ENCODE measurements at places on chromosomes 1 and 21. TPM values are rescaled to one million over a fixed set of nuclear protein-coding genes. Genes with fewer than 3 reads are reported as not detected.

- DNase-seq = no peak
Measured at GRCh38 chr1:231421546-231421970, 529 bp downstream of the EGLN1 start.

GRCh38 chr1:83961571-83962295, 37.2 kb downstream of the TTLL7 start:
- DNase-seq = no peak

- DNase-seq = no peak
Measured at GRCh38 chr1:239657291-239657690, 270.9 kb downstream of the CHRM3 start.

DNA sequence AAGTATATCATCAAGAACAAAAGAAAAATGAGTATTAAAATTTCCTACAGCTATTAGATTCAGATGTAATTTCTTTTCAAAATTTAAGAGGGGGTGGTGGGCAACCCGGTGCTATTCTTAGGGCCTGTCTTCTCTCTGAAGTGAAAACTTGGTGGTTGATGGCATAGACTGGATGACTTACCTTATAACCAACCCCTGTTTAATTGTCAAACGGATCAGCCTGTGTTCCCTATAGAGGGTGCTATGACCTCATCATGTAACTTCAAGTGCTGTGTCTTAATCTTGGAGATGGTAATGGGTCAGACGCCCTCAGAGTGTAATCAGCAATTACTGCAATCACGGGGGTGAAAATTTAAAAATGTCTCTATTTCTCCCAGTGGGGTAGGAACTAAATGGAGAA, 176.2 kb downstream of the PCP4 start:
- DNase-seq = no peak

DNA sequence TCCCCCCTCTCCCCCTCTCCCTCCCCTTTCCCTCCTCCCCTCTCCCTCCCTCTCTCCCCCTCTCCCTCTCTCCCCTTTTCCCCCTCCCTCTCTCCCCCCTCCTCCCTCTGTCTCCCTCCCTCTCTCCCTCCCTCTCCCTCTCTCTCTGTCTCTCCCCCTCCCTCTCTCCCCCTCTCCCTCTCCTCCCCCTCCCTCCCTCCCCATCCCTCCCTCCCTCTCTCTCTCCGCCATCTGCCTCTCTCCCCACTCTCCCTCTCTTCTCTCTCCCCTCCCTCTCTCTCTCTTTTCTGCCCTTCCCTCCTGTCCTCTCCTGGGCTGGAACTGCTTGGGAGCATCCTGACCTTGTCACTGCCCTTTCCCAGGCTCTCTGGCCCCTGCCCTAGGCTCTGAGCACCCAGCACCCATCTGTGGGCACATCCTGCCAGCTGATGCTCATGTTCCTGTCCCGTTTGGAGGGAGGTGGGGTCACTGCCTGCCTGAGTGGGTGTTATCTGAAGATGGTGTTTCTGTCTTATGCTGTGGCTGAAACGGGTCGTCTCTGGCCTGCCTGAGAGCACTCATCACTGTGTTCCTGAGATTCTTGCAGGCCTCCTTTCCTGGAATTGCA, 10.8 kb downstream of the FTCD start:
- DNase-seq = no peak

DNA sequence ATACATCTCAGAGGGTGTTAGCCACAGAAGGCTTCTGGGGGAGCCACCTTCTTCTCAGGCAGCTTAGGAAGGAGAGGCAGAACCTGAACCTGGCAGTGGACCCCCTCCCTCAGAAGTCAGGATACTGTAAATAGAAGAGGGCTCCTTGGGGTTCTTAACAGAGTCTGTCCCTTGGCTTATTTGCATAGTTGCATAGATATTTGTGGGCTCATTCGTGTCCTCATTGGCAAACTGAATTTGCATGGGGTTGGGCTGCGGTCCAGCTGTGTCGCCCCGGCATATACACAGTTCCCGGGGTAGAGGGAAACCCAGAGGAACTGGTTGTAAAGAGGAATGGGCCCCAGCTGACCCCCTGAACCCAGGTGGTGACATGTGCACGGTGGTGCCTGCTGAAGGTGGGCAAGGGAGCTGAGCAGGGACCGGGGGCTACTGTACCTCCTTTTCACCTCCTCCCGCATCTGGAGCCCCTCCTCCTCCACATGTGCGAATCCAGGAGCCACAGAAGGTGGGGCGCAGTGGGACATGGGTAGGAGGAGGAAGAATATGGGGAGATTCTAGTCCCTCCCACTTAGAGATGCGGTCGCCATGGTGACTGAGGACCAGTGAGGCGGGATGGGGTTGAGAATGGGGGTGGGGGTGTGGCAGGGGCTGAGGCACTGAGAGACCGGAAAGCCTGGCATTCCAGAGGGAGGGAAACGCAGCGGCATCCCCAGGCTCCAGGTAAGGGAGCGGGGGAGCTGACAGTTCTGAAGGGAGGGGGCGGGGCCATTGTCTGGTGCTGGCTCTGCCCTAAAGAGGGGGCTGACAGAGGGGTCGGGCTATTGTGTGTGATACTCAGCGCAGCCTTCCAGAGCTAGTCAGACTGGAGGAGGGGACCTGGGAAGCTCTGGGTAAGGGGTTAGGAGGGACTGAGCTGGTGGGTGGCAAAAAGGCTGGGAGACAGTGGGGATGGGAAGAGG, 3.7 kb upstream of the SEMA4A start:
- DNase-seq = no peak

PSEN2 gene
- 22.1 TPM for total RNA-seq

ZNF648 gene
- not detected for total RNA-seq

GRCh38 chr1:26900001-26900814, at the start of gene GPATCH3:
GPATCH3 (minus strand) TSS chr1:26900467; CDS start chr1:26900442, 25 bp downstream.
- DNase-seq = no peak

OR2T29 gene
- total RNA-seq = not detected

NMNAT2 gene
- total RNA-seq = 1.7 TPM

- peak; percentile 81 for DNase-seq
Measured at GRCh38 chr1:199242601-199243000, 603.8 kb downstream of the PTPRC start.

DNA sequence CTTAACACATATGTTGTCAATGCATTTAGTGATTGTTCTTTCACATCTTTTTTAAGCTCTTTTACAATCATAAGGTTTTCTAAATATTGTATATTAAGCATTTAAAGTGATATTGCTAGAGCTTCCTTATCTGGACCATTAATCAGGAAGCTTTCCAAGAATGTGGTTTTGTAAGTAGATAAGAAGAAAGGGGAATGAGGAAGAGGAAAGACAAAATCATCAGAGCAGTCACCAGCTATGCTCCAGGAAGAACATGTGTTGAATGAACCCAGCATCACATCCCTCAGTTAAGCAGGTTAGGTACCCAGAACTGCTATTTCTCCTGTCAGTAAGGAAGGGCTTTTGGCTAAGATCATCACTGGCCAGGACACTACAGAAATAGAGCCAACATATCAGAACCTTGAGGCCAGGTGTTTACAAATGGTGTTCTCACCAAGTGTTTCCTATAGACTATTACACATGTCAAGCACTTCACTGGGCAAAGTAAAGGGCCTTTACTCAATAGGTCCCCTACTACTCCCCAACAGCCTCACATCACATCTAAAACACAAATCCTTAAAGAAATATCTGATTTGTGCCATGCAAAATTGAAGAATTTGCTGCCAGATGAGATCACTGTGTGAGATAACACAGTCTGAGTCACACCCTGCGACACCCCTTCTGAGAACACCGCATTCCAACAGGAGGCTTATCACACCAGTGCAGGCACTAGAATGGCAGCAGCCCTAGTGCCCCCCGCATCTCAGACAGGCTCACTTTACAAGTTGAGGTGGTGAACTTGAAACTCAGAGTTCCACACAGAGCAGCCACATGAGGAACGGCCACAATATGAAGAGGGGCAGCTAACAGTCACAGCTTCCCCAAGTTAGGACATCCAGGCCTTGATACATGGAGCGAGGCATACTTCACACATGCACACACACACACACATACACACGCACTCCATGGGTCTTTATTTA, 1.8 kb upstream of the SPRR2A start:
- DNase-seq = no peak

LEFTY2 gene
- 2.7 TPM for total RNA-seq

LAMTOR2 gene
- total RNA-seq = 73.9 TPM

GRCh38 chr1:41981796-41982195, 63.1 kb upstream of the HIVEP3 start:
- peak; percentile 25 for DNase-seq

CLEC20A gene
- not detected for total RNA-seq

- DNase-seq = no peak
Measured at GRCh38 chr1:183996396-183996795, 41.1 kb downstream of the COLGALT2 start.

PEX19 gene
- 47.9 TPM for total RNA-seq

- no peak for DNase-seq
Measured at GRCh38 chr1:30708361-30708728, 15.0 kb downstream of the MATN1 start.

GRCh38 chr1:151340870-151341754, 5.9 kb downstream of the RFX5 start:
- no peak for DNase-seq

GRCh38 chr1:223421676-223422075, 28.5 kb downstream of the CCDC185 start:
- no peak for DNase-seq

C1QC gene
- total RNA-seq = 128 TPM

DNA sequence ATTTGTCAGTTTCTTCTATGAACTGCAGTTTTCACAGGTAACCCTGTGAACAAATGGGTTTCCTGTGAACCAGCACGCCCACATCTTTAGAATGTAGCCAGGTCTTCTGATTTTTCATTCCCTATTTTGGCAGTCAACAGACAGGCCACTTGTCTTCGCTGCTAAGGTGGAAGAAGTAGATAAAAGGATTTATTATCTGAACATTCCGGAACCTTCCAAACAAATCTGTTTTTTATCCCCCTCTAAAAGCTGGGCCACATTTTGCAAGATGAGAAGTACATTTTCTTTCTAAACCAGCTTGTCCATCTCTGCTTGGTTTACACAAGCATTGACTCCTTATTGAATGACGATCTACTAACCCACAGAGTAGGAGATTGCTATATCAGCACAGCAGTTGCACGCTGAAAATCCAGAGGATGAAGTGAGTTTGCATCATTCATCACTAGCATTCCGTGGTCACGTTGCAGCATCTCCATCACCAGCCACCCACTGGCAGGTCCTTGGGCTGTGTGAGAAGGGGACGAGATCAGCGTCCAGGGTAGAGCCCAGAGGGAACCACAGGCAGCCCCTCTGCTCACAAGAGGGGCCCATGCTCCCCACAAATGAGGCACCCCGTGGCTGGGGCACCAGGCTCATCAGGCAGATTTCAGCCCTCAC, 83.5 kb downstream of the TOMM20 start:
- no peak for DNase-seq

DNA sequence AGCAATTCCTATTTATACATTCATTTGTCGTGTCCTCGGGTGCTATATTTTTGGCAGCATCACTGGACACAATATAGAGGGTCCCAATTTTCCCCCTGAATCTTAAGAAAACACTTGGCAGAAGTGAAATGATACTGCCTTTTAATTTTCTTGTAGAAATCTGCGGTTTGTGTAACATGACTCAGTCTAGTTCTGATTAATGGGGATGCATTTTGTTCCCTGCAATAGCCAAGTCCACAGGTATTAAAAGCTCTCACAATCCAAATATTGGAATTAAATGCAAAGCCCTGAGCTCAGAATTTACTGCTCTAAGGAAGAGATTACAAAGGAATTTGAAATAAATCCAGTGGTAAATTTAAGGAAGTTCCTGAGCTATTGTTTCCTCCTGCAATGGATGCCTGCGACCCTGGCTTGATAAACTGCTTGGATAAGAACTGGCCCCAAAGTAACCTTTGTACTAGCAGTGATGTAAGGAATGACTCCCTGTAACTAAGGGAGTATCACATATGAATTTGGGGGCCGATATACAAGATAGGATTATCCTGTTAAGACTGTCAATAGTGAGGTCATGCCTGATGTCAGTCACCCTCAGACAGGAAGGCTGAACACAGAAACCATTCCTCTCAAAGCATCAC, 349.7 kb upstream of the C1orf87 start:
- DNase-seq = no peak

DNA sequence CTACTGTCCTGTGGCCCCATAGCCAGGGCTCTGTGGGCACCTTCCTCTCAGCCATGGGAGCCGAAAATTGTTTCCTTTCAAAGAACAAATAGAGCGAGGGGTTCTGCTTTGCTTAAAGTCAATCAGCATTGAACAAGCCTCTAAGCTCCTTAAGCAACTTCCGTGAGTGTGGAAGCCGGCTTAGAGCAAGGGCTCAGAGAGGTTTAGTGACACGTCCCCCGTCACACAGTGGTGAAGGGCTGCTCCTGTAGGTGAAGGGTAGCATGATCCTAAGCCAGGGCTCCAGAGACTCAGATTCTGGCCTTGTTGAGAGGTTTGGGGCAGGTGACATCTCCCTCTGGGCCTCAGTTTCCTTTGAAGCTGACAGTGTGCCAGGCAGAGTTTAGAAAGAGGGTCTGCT, 94.0 kb upstream of the WNT4 start:
- no peak for DNase-seq

MPL gene
- not detected for total RNA-seq

DNA sequence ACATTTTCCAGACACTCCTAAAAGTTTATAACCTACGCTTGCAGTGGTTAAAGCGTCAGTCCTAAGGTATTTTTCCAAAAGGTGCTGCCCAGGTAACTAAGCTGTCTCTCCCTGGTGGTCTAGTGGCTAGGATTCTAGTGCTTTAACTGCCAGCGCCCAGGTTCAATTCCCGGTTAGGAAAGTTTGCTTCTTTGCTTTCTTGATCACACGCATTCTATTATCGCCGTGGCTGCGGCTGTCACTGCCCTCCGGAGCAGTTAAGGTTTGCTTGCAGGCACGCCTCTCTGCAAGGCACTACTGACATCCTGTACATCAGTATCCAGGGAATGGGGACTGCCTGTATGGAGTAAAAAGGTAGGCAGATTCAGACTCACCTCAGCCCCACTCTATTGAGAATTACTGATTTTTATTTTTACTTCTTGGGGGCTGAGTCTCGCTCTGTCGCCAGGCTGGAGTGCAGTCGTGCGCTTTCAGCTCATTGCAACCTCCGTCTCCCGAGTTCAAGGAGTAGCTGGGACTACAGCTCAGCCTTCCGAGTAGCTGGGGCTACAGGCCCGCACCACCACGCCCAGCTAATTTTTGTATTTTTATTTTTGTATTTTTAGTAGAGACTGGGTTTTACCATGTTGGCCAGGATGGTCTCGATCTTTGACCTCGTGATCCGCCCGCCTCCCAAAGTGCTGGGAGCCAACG, 53.2 kb upstream of the CFAP126 start:
- no peak for DNase-seq

CACNA1S gene
- not detected for total RNA-seq

DNA sequence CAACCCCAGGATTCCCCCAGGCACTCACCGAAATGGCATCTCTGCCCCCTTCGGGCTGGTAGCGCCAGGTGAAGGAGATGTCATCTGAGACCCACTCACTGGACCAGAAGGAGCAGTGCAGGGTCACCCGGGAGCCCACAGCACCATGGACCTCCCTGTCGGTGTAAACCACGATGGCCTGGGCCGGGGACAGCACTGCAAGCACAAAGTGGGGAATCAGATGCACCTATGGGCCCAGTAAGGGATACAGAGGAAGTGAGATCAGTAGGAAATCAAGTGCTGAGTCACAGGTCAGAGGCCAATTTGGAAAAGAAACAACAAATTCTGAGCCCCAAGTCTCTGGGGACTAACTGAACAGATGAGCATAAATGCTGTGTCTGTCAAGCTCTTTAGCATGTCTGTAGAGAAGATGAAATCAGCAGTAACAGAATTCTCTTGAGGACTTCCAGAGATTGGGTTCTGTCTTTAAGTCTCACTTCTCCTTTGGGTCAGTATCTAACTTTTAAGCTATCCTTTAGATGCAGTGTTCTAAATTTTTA, 2.5 kb downstream of the MPZ start:
- no peak for DNase-seq

GRCh38 chr1:181645171-181645570, 161.9 kb downstream of the CACNA1E start:
- no peak for DNase-seq

All from vagina (tissue), 2 donors.